Activated T-cell treated with anti-CD3 and anti-CD28 coated beads for 24 hours (primary cell): ENCODE measurements at places on chromosomes 16 and 17.

- DNase-seq, result no peak
Observed at GRCh38 chr17:76092526-76093413, 10.8 kb downstream of the EXOC7 start.

DNA sequence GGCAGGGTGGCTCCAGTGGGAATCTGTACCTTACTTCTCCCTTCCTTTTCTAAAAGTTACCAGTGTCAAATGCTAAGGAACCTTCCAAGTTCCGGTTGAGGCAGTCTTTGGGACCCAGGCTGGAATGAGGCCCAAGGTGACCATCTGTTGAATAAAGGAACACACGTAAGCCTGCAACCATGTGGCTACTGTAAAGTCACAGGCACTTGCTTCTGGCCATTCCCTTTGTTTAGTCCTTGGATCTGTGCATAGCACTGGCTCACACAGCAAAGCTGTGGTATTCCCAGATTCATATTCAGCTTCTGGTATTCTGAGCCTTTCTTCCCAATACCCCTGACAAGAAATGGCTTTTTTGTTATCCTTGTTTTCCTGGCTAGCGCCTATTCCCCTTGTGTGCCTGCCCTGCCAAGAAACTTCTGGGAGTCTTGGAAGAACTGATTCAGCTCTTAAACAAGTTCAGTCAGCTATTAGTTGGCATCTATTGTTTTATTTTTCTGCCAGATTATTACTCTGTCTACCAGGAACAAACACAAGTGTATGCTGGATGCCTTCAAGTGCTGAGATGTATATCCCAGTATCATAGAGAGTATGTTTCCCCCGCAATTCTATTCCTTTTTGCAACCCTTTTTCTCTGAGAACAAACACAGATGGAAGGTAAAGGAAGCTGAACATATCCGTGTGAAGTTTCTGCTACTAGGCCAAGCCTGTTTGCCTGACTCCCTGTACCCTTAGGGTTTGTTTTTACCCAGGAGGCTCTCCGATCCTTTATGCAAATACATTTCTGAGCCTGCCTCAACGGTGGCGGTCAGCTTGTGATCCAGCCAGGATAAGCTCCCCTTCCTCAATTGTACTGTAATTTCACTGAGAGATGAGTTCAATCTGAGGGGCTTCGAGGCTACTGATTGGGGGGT, 13.2 kb downstream of the TMEM238L start:
- no peak for DNase-seq

GRCh38 chr17:9557857-9558256, 17.8 kb downstream of the STX8 start:
- DNase-seq, result no peak

DNA sequence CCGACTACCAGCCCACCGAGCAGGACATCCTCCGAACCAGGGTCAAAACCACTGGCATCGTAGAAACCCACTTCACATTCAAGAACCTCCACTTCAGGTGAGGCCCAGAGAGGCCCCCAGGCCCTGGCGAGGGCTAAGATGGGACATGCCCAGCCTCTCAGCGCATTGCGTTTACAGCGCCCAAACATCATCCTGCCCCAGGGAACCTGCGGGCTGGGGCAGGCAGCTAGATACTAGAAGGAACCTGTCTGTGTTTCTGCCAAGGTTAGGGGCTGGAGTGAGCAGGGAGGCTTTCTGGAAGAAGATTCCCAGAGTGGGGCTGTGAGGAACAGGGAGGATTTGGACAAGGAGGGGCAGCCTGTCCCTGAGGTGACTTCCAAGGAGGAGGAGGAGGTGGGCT, 90.6 kb downstream of the AMFR start:
- DNase-seq, result no peak

DNA sequence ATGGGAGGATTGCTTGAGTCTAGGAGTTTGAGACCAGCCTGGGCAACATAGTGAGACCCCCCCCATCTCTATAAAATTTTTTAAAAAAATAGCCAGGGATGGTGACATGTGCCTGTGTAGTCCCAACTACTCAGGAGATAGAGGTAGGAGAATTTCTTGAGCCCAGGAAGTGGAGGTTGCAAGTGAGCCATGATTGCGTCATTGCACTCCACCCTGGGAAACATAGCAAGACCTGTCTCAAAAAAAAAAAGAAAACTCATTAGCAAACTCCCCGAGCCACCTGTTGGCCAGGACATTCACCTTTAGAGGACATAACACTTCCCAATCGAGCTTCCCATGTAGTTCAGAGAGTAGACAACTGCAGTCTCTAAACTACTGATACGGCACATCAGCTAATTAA, 274.2 kb downstream of the ABCC12 start:
- DNase-seq, result no peak
